ENCODE measurements at places on chromosomes 7 and 10. TPM values are rescaled to one million over a fixed set of nuclear protein-coding genes. Genes with fewer than 3 reads are reported as not detected.

The SMARCD3 gene
- 1.4 TPM for total RNA-seq

The LIPK gene
- not detected for total RNA-seq

The GIMAP1 gene
- total RNA-seq = 1.3 TPM

The PNLIPRP1 gene
- 0.74 TPM for total RNA-seq

The CYP3A4 gene
- 0.11 TPM for total RNA-seq

The PTF1A gene
- total RNA-seq = not detected

The OGDHL gene
- total RNA-seq = 0.51 TPM

The AKR1D1 gene
- not detected for total RNA-seq

The PTER gene
- total RNA-seq = 20.3 TPM

The JAKMIP3 gene
- not detected for total RNA-seq

The GIMAP8 gene
- total RNA-seq = 6.2 TPM

The TBATA gene
- total RNA-seq = not detected

The ZNF117 gene
- total RNA-seq = 7.5 TPM

The ACTA2 gene
- total RNA-seq = 39.2 TPM

The ACHE gene
- 5.1 TPM for total RNA-seq

The COL28A1 gene
- not detected for total RNA-seq

The FGL2 gene
- total RNA-seq = 1.7 TPM

The TRPV6 gene
- not detected for total RNA-seq

The ANXA8 gene
- 0.19 TPM for total RNA-seq

The ORC5 gene
- 28.1 TPM for total RNA-seq

The PBLD gene
- 1.5 TPM for total RNA-seq

The TAS2R38 gene
- not detected for total RNA-seq

The PIK3CG gene
- total RNA-seq = 8.0 TPM

The TFR2 gene
- 7.2 TPM for total RNA-seq

The ZNF488 gene
- total RNA-seq = not detected

The HTR7 gene
- total RNA-seq = not detected

The AMZ1 gene
- total RNA-seq = 1.4 TPM

The CHPF2 gene
- total RNA-seq = 33.1 TPM

The SLC16A9 gene
- 4.8 TPM for total RNA-seq

The LEP gene
- not detected for total RNA-seq

The ASAH2B gene
- total RNA-seq = 2.2 TPM

The LRRN3 gene
- total RNA-seq = 0.18 TPM

The OR2A42 gene
- total RNA-seq = not detected

The FAM25A gene
- total RNA-seq = not detected

The ITPRID1 gene
- total RNA-seq = not detected
